ENCODE measurements at places on chromosomes 2 and 18.

GRCh38 chr2:21519821-21520220 is 396.1 kb downstream of the TDRD15 start:
- no peak for DNase-seq

GRCh38 chr2:38148501-38148900 is 72.5 kb upstream of the CYP1B1 start:
- DNase-seq = peak; percentile 9

DNA sequence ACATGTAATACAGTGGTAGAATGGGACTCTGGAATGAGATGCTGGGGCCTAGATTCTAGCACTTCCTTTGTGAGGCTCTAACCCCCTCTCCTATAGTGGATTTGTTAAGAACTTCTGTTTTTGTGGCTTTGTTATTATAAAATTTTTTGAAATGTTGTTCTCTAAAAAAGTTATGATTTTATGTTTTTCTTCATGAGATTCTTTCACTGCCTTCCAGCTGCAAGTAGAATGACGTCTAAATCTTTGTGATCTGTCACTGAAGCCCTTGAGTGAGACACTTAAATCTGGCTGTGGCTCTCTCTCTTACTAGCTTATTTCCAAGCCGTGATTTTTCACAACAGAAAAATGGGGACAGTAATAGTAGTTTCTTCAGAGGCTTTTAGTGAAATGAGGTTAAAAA is 1.6 kb downstream of the CASP8 start:
- peak; percentile 50 for DNase-seq

DNA sequence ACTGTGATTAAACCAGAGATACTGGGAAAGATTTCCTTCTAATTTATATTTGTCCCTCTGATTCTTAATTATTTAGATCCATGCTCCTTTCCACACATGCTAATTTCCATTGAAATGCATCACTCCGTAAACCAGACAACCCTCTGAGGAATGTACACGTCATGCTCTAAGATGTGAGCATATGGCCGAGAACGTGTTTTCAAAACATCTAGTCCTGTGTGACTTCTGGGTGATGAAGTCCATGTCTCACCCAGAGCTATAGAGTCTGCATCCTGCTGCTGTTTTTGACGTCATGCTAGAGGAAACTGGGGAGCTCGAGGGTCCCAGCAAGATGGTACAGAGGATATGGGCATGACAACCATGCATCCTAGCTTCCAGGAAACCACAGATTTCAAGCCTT is 53.6 kb downstream of the CAPN13 start:
- DNase-seq = no peak

GRCh38 chr2:236366397-236366796 is 102.2 kb upstream of the ASB18 start:
- DNase-seq = peak; percentile 60

DNA sequence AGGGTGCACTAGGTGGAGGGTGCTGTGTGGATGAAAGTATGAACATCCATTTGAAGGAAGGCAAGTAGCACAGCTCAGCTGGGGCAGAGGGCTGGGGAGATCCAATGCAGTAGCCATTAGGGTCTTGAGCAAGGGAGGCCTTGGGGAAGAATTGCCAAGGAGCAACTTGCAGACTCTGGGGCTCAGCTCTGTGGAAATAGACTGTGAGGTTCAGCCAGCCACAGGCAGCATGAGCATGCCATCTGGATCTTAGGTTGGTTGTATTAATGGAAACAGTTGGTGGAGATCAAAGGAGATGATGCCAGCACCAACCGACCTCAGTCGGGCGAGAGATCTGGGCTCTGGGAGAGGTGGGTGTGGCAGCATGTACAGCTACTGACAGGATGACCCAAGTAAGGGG is 5.6 kb downstream of the ZAP70 start:
- DNase-seq = no peak

- DNase-seq = no peak
Measured at GRCh38 chr2:100884145-100884621, 64.2 kb downstream of the NPAS2 start.

DNA sequence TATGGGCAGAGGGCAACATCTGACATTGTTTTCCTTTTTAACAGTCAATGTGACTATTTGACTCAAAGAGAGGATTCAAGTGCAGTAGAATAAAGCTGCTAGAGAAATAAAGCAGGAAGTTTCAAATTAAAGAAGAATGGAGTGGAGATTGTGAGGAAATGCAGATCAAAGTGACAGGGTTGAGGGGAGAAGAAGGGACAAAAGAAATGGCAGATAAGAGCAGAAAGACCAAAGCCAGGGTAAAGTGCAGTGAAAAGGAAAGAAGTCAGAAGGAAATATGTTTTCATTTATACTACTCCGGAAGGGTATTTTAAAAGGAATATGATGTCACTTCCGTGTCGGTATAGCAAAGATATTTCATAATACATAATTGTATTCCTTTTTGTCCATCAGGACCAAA is 297.5 kb upstream of the CRIM1 start:
- DNase-seq = no peak

DNA sequence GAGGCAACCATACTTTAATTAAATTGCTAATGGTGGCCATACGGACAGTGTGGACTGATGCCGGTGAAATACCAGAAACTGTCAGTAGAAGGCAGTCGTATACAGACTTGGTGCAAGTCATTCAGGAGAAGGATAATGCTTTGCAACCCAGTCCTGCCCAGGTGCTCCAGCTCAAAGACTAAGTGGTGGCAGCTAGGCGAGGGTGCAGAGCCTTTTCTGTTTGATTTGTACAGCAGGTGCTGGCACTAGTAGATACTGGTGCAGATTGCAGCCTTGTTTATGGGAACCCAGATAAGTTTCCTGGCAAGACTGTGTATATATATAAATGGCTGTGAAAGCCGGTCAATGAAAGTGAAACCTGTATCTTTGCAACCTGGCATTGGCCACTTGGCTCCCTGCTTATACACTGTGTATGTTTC is 208.3 kb upstream of the SYT4 start:
- DNase-seq = no peak

DNA sequence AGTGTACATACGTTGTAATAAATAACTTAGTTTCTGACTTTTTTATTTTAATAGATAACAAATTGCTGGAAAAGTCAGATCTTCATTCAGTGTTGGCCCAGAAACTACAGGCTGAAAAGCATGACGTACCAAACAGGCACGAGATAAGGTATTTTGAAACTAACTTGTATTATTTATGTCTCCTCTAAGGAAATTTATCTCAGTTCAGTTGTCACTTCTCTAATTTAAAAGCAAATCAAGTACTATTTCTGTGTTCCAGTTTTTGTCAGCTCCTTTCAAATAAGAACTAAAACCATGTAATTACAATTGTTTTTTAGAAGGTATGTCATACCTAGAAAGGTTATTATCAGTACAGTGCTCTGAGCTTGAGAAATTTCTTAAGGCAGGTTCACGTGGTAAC is 4.6 kb downstream of the ATG16L1 start:
- DNase-seq = no peak

DNA sequence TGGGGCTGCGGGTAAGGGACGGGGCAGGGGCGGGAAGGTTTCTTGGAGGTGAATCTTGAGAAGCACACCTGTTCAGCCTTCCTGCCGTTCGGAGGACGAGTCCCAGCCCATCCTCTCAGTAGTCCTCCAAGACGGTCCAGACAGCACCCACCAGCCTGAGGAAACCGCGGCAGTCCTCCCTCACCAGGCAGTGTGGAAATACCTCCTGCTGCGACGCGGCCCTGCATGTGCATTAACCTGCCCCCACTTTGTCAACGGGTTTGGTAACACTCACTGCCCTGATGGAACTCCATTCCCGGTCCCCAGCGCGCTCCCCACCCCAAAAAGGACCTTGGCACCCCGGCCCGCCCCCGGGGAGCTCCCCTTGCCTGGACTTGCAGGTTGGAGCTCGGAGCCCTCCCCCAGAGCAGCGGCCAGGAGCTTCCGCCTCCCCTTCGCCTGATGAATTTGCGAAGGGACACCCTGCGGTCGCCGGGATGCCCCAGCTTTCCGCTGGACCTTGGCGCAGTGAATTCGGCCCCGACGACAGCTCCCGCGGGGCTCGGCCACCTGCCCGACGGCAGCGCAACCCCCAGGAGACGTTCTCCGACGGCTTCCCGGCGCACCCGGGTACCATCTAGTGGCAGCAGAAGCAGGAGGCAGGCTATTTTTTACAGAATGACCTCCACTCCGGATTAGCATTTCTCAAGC is 31.5 kb downstream of the ACVR1C start:
- peak; percentile 52 for DNase-seq

- no peak for DNase-seq
Measured at GRCh38 chr2:192195548-192196418, 1.1 kb upstream of the TMEFF2 start.

DNA sequence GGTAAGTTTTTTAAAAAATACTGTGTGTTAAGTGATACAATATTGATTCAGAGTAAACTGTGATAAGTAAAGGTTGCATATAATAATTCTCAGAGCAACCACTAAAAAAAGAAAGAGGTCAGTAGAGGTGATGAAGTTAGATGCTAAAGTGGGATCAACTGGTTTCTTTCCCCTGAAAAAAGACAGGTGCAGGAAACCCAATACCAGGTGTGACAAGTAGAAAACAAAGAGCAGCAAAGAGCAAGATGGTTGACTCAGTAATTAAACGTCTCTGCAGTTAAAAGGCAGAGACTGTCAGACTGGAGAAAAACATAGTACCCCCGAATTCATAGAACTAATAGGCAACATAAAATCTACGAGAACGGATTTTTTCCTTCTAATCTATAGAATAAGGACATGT is 128.3 kb downstream of the ATP9B start:
- DNase-seq = no peak

- DNase-seq = no peak
Measured at GRCh38 chr2:115573756-115574155, 1131.3 kb downstream of the DPP10 start.

DNA sequence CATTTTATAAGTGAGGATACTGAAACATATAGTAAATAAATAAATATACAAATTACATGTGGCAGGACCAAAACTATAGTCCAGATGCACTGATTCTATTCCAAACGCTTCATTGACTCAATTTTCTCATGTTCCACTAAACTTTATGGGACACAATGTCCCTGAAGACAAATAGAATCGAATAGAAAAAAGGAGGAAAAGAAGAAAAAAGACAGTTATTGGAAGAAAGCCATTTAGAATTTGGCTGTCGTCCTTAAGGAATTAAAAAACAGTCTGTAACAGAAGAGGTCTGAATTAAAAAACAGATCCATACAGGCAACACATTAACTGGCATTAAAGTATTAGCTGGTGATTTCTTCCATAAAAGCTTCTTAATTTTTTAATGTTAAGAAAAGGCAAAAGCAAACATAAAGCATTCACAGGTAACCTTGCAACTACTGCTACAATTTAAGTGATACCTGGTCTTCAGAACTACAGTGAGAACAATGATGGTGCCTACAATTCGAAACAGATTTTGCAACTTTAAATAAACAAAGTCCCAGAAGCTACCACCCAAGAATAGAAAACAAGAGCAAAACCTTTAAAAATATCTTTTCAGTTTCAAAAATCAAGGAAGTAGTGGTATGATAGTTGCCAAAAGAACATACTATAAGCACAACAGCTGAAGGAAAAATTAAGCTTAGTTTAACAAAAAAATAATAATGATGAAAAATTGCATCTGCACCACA is 17.4 kb upstream of the CHAC2 start:
- no peak for DNase-seq

GRCh38 chr2:207119048-207119447 is 46.7 kb downstream of the KLF7 start:
- DNase-seq = no peak

GRCh38 chr2:116696903-116697302 is 1117.6 kb upstream of the DDX18 start:
- no peak for DNase-seq

Data from CD4-positive, alpha-beta T cell treated with Interleukin-17A for 1 hour (primary cell).